ENCODE measurements at places on chromosomes 2 and 18.
A peak's percentile ranks its signal among the peaks of the same experiment; 100 is the strongest.

GRCh38 chr2:118750959-118751565, 96.4 kb downstream of the EN1 start:
- no peak for DNase-seq

DNA sequence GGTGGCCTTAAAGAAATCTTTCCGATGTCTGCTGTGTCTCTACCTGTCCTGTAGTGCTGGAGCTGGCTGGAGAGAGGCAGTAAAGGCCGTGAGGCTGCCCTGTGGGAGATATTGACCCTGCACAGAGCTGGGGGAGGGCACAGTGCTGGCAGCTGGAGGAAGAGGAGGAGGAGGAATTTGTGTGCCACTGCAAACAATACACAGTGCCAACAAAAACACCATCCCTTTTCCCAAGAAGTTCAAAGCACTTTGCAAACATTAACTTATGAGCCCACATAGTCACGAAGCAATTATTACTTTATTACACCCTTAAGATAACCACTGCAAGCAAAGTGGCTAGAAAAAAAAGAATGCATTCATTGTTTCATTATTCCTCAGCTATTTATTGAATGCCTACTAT, 45.0 kb upstream of the CYTIP start:
- DNase-seq = no peak

GRCh38 chr2:150160058-150160457, 327.4 kb downstream of the RND3 start:
- no peak for DNase-seq

DNA sequence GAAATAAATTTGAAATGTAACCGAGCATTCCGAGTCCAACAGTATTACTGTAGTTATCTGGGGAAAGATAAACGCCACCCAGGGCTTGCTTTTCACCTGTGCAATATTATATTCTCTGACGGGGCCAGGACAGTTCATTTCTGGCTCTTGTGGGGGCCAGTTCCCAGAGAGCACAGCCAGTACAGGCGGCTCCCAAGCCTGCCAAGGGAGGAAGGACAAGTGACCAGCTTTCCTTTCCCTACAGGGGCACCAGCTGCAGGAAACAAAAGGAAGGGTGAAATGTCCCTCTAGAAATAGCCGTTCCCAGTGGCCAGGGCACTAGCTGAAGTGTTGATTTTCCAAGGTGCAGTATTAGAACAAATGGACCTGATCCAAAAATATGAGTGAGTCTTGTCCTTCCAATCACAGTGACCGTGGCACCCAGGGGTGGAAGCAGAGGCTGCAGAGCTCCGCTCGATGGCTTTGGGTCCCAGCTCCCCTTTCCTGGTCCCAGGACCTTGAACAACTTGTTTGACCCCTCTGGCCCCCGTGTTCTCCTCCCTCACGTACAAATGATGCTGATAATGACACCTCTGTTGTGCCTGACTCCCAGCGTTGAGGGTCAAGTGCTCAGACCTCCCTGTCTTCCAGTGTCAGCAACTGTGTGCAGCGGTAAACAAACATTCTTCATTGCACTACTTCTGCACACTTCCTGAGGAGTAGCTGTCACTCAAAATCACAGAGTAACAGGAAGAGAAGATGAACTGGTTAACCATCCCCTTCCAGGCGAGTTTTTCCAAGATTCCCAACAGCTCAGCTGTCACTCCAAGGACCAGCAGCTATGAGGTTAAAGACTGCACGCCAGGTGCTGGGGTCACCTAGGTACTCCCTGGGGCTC, 40.9 kb downstream of the GYPC start:
- no peak for DNase-seq

DNA sequence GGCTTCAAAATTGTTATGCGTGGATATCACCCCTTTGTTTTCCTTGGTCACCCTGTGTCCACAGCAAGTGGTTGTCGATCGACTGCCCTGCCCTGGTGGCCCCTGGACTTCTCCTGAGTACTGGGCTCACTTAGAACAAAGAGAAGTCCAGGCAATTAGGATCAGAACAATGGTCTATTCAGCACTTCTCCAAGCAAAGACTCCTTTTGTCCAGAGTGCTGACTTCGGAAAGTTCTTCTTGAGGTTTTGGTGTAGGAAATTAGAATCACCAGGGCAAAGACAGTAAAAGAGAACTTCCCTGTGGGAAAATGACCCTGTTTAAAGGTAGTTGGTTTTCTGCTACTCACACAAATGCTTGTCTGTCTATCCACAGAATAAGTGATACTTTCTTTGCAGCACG, 173.9 kb downstream of the FHOD3 start:
- DNase-seq = no peak

GRCh38 chr2:51011254-51011653, 20.7 kb downstream of the NRXN1 start:
- no peak for DNase-seq

DNA sequence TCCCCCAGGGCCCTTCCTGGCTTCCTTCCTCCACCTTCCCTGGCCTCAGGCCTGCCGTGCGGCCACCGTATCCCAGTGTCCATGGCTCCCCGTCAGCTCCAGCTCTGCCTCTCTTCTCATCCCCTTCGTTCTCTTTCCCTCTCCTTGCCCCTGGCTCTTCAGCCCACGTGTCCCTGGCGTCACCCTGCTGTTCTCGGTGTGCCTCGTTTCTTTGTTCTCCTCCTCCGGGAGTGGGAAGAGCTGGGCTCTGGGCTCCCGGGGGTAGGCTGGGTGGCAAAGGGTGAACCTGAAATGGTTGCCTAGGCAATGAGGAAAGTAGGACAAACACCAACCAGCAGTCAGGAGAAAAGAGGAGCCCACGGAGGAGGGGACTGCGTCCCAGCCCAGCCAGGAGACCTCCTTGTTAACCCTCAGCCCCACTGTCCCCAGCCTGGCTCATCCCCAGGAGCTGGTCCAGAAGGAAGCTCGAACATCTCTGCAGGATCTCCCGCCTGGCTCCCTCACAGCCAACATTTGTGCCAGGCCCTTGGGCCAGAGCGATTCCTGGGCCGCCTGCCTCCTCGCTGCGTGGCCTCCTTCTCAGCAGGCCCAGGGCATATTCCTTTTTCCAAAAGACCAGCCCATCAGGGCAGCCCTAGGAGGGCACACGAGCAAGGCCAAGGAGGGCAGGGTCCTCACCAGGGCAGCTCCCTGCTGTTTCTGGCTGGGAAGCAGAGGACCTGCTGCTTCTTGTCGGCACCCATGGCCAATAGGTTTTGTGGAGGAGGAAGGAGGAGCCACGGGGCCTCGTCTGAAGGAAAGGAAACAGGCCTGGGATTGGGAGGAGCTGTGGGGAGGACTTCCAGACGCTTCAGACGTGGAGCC, 30.9 kb upstream of the DNMT3A start:
- DNase-seq = peak; percentile 22

GRCh38 chr2:73994178-73994831, 9.6 kb downstream of the TET3 start:
- DNase-seq = no peak

DNA sequence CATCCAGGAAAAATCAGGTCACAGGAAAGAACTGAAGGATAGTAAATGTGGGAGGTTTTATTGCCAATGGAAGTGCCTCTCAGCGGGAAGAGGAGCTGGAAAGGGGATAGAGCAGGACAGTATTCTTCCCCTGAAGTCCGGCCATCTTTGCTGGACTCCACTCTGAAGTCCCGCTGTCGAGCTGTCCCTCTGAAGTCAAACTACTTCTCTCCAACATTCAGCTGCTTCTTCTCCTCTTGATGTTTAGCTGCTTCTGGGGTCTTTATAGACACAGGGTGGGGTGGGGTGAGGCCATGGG, 23.5 kb upstream of the SLC39A10 start:
- DNase-seq = no peak

GRCh38 chr18:65093346-65093745, 657.5 kb upstream of the CDH7 start:
- DNase-seq = no peak

- DNase-seq = no peak
Measured at GRCh38 chr2:218717262-218717661, 6.6 kb downstream of the TTLL4 start.

DNA sequence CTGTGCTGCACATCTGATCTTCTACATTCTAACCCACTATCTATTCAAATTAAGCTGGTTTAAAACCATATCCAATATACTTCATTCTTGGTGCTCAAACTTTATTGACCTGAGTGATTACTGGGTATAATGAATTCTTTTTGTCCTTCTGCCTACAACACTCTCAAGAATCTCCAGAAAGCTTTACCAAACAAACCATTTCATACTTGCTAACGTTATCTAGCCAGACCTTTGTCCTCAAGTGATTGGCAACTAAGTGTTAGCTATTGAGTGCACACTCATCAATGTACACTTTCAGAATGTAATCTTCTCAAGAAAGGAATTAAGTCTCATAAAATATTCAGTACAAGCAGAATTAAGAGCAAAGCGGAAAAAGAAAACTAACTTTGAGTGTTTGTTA, 1.4 kb downstream of the SUCLG1 start:
- DNase-seq = no peak

- no peak for DNase-seq
Measured at GRCh38 chr2:39706945-39707344, 41.2 kb downstream of the TMEM178A start.

- no peak for DNase-seq
Measured at GRCh38 chr2:98297817-98298682, 48.2 kb upstream of the CNGA3 start.

DNA sequence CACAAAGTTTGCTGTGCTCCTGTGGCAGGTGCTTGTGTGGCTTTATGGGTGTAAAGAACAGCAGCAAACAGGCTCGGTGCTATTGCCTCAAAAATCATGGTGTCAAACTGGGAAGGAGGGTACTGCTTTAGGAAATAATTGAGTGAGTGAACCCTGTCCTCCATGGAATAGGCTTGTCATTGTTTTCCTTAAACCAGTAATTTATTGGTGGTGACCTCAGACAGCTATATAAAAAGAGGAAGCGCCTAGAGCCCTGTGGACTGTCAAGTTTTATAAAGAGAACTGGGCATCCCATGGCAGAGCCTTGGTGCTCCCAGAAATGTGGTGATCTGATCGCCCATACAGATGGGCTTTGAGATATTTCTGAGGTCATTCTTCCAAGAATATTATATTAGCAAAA, 4.7 kb upstream of the CXCR4 start:
- DNase-seq = no peak

DNA sequence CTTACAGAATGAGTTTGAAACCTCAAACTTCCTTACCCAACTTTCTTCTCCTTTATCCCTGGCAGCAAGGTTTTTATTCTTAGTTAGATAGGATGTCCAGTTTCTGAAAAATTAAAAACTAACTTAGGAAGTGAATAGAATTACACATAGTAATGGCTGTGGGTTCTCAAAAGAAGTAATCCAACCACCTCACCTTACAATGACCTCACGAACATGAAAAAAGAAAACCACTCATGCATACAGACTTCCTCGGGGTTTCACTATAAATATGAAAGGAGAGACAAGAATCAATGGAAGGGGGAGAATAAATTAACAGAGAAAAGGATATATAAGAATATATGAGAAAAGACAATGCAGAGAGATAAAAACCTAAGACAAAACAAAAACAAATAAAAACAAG, 1044.3 kb upstream of the KLHL29 start:
- DNase-seq = no peak

GRCh38 chr2:99812426-99812825, 322.6 kb upstream of the REV1 start:
- DNase-seq = no peak

DNA sequence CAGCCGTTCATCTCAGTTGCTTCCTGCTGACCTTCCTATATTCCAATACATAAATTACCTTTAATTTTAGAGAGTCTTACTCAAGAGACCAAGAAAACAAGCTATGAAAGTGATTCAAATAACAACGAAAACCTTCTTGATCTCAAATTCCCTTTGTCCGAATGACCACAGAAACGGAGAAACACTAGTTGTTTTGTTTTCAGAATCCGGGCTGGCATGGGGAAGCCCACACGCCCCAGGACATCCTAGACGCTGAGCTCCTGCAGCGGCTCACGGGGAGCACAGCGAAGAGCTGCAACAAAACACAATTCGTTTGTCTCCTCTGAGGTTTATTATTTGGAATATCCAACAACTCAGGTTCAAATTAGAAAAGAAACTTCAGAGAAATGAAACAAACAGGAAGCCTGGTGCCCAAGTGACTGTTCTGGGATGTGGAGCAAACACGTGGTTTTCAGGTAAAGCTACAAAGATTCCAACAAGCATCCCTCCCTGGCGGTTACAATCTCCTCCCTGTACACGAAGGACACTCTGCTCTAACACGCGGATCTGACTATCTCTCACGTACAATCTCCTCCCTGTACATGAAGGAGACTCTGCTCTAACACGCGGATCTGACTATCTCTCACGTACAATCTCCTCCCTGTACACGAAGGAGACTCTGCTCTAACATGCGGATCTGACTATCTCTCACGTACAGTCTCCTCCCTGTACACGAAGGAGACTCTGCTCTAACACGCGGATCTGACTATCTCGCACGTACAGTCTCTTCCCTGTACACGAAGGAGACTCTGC, 237.5 kb downstream of the TWIST2 start:
- no peak for DNase-seq

GRCh38 chr18:35474884-35475283, 22.9 kb downstream of the INO80C start:
- DNase-seq = no peak

- DNase-seq = peak; percentile 78
Measured at GRCh38 chr18:62716619-62717168, 1.4 kb downstream of the PHLPP1 start.

- no peak for DNase-seq
Measured at GRCh38 chr2:33498291-33498956, 22.0 kb downstream of the RASGRP3 start.

DNA sequence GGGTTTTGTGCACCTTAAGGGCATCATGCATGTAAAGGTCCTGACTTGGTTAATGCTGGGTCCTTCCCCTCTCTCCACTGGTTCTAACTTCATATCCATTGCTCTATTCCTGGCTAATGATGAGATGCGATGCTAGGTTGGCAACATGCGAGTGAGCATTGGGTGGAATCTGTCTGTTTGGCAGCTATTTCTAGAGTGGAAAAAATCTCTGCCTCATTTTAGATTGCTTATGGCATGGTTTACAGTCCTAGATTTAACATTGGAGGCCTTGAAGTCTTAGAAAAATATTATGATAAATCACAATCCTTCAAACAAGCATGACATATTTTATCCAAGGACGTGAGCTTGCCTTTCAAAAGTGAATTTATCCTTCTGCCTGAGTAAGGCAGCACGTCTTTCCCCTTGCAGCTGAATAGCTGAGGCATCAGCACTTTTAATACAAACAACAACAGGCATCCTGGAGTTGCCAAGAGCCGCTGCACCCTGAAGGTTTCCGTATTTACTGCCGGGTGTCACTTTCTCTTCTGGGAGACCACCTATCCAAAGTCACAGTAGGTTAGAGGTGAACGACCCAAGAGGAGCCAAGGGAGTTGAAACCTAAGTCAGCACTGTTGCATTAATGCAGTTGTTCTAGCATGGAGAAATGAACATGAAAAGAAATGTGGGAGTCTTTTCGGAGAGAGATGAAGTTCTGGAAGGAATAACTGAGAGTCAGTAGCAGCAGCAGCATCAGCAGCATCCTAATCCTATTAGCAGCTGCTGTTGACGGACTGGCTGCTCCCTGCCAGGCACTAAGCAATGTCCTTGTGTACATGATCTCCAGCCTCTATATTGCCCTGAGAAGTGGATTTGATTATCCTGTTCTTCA, 78.4 kb downstream of the MAPK4 start:
- DNase-seq = no peak

All from Right ventricle myocardium inferior (tissue), 1 donor.